Posterior vena cava (tissue), 2 donors: ENCODE measurements at places on chromosomes 1 and 21.
A peak's percentile ranks its signal among the peaks of the same experiment; 100 is the strongest.

DNA sequence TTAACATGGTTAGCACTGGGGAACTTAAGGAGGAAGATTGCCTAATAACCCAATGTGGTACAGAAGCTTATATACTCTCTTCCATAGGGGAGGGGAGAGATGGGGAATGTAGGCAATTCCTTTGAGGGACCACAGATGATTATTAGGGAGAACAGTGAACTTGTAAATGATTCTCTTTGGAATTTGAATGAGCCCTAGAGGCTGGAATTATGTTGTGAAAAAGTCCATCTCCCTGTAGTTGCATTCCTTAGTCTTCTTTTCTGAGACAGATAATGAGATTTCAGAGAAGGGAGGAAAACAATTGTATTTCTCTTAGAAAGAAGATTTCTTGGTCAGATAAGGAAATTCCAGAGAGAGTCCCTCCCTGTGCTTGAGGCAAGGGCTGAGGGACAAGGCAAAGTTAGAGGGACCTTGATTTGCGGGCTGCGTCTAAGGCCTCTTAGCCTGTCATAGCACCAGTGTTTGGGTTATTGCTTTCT, 89.0 kb upstream of the HMCN1 start:
- no peak for DNase-seq

DNA sequence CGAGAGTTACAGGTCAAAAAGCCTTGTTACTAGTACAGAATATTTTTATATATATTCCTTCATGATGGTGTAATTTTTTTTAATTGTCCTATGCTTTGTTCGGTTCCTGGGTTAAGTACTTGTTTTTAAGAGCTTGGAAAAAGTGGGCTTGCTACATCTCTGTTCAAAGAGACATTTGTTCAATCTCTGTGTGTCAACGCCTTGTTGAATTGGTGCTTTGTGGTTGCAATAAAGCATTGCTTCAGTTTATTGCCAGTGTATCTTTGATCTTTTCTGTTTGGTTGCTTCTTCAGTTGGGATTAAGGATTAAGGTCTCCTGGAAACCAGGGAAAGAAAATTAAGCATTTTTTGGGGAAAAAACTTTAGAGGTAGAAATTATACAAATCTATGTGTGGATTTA, 47.7 kb upstream of the DNASE2B start:
- no peak for DNase-seq

DNA sequence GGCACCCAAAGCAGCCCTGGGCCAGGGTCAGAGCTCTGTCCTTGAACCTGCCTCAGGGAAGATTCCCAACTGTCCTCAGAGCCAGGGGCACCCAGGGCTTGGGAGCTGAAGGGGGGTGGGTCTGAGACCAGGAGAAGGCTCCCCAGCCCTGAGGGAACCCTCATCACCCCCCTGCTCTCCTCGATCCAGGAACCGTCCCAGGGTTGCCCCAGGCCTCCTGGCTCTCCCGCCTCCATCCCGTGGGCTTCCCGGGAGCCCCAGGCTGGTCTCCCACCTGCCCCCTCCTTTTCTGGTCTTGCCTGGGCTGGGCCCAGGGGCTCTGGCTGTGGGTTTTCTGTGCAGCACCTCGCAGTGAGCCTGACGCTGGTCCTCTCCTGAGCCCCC, 6.7 kb upstream of the SAMD11 start:
- peak; percentile 58 for DNase-seq

DNA sequence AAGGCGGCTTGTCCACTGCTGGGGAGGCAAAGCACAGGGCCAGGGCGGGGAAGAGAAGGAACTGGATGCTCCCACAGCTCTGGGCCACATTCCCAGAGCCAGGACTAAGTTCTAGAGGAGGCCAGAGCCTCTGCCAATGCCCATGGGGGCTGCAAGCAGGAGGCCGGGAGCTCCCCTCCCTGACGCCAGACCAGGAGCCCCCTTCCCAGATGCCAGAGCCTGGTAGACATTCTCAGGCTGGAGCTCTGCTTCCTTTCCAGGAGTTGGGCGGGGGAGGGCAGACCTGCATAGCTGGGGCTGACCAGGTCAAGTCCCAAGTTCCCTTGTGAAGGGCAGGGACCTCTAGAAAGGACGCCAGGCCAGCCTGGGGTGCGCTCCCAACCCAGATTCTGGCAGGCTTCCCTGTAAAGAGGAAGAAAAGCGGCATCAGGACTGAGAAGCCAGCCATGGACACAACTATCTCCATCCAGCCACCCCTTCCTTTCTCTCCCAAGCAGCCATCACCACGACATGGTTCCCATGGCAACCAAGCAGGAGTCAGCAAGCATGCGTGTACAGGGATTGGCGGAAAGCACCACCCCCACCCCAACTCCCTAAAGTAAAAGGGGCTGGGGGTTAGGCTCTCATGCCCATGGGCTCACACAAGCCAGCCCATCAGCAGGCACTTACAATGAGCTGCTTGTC, 13.4 kb downstream of the KIF21B start:
- DNase-seq: no peak

- no peak for DNase-seq
Measured at GRCh38 chr1:100769906-100770646, 50.5 kb downstream of the VCAM1 start.

GRCh38 chr1:28882009-28882628, 32.2 kb upstream of the EPB41 start:
- peak; percentile 93 for DNase-seq

DNA sequence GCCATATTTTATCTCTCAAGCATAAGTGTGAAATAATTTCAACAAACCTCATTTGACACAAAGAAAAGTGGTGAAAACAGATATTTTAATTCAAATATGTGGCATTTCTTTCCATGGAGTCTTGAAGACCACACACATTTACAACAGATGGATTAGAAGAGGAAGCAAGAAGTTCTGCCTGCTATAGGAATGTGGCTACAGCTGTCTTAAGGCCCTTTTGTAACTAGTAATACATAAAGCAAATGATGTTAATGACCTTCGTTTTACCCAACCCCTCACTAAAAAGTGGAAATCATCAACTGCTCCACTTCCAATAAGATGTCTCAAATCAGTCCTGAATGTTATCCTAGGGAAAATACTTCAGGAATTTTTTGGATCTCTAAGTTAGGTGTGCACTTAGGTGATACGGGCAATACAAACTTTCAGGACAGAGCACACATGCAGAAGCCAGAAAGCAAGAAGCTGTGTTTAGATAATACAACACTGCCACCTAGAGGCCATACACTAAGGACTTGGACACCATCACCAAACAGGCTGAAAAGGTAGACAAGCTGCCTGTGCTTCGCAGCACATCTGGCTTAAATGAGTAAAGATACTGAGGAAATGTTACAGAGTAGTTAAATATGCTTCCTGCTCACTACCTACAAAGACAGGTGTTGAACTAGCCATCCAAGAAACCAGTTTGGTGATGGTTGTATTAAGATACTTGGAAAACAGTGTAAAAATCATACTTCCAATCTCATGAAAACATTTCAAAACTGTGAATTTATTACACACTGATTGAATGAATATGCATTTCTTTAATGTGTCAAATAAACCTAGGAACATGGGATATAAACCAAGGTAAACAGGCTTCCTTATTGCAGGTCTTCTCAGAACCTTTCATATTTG, 24.4 kb downstream of the RRAGC start:
- DNase-seq: no peak

DNA sequence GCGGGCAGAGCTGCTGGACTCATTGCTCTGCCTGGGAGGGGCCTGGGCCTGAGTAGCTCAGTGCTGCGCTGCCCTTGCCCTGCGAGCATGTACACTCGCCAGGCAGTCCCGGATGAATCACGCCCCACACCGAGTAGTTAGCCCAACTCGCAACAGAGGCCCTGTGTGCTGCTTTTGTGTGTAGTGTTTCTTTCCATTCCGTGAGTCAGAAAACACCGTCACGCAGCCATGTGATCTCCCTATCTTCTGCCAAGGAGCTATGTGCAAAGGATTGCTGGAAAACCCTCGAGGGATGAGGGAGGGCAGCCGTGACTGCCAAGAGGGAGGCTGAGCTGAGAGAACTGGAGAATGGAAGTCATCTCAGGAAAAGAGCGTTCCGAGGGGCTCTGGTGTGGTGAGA, 37.3 kb downstream of the NENF start:
- DNase-seq: peak; percentile 96

- no peak for DNase-seq
Measured at GRCh38 chr21:35394049-35394448, 344.9 kb upstream of the RUNX1 start.

- DNase-seq: peak; percentile 86
Measured at GRCh38 chr1:36125129-36125991, at the start of gene COL8A2. COL8A2 (minus strand) TSS chr1:36125222; CDS start chr1:36100242, 24,980 bp downstream.

DNA sequence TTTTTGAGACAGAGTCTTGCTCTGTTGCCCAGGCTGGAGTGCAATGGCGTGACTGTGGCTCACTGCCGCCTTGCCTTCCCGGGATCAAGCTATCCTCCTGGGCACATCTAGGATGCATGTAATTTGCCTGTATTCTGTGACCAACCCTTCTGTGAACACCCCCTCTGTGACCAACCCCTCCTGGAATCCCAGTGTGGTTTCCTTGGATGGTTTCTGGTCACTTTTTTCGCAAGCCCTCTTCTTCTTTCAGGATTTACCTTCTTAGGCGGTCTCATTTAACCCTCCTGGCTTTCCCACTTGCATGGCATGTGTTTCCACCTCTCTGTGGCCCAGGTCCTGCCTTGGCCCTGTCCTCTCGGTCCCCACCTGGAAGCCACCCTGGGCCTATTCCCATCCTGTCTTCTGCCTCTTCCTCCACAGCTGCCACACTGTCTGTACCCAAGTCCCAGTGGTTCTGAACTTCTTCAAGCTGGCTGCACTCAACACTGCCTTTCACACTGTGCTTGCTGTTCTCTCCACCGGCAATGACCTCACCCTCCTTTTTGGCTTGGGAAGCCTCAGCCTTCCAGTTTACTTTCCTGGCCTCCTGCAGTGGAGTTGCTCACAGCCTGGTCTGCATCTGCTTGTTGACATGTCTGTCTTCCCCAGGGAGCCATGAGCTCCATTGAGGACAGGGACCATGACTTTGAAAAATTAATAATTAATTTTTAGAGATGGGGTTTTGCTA, 57.0 kb downstream of the DISC1 start:
- no peak for DNase-seq

DNA sequence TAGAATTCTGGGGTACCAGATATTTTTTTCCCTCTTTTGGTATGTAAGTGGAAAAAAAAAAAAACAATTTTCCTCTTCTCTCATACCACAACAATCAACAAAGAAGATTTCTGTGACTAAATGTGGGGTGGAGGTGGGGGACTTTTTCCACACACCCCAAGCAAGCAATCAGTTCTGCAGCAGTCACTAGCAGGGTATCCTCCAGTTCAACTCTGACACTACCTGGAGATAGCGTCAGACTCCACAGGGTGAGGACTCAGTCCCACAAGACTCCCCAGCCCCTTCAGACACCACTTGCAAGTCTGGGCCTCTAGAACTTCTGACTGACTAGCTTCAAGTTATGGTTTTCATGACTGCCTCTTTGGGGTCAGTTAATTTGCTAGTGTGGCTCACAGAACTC, 6.2 kb downstream of the DHX9 start:
- DNase-seq: no peak

- no peak for DNase-seq
Measured at GRCh38 chr1:172494166-172494565, 38.8 kb upstream of the SUCO start.

GRCh38 chr1:210482945-210483617, 154.4 kb downstream of the HHAT start:
- DNase-seq: no peak

DNA sequence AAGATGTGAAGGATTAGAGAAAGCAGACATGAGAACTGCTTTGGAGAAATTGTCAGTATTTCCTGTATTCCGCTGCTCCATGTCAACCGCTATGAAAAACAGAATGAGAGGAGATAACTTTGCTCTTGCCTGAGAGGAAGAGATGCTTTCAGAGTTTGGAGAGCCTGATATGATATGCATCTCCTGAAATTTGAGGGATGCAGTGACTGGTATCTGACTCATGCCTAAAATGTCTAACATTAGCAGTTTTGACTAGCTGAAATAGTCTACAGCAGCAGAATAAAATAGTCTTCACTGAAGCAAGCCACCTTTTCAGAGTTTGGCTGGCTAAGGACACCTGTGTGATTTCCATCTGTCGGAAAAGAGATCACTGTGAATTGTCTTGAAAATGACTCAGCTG, 165.8 kb upstream of the LRRC7 start:
- no peak for DNase-seq
